ENCODE measurements at places on chromosomes 7 and 10.

DNA sequence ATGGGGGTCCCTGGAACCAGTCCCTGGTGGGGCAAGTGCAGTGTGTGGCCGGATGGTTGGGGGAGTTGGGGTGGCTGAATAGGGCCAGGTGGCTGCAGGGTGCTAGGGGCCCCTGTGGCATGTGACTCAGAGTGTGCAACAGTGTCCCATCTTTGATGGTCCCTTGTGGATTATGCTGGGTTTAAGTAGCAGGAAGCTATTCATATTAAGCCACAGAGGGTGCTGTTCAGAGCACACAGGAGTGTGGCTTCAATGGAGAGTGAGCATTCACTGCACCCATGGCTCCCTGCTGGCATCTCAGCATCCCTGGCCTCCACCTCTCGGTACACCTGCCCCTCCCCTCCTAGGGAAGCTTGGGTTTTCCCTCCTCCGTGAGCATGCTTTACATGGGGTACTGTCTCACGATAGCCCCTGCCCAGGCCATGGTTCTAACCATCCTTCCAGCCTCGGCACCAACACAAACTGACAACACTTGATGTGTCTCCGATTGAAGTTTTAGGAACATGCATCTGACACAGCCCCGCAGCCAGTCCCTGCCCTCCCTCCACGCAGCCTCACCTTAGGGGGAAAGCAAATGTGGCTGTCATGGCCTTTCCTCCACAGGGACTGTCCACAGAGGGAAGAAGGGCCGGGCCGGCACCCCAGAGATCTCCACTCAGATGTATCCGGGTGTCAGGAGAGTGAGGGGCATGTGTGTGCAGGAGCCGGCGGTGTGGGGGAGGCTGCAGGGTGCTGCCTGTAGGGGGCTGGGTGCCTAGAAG is 30.4 kb upstream of the PPIF start:
- DNase-seq, result peak; percentile 77

- DNase-seq, result no peak
Measured at GRCh38 chr7:129191272-129191671, 2.8 kb downstream of the SMO start.

DNA sequence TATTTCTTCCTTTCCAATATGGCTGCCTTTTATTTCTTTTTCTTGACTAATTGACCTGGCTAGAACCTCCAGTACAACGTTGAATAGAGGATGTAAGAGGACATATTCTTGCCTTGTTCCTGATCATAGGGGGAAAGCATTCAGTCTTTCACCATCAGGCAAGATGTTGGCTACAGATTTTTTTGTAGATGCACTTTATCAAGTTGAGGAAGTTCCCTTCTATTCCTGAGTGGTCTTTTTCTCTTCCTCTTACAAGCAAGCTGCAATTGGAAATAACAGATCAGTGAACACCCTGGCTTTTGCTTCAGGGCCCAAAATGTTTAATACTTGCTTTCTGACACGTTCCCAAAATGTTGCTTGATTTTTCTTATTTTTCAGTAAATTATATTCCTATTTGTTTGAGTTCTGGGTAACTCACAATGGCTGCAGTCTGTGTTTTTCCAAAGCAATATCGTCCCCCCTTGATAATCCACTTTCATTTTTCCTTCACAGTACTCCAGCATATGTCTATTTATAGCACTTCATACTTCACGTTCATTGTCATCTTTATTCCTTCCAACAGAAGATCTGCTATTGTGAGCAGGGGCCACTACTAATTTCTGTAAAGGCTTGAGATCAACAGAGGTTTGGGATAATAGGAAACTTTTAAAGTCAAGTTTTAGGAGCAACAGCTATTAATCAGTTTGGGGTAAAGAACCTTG is 11.7 kb downstream of the CPEB3 start:
- no peak for DNase-seq

DNA sequence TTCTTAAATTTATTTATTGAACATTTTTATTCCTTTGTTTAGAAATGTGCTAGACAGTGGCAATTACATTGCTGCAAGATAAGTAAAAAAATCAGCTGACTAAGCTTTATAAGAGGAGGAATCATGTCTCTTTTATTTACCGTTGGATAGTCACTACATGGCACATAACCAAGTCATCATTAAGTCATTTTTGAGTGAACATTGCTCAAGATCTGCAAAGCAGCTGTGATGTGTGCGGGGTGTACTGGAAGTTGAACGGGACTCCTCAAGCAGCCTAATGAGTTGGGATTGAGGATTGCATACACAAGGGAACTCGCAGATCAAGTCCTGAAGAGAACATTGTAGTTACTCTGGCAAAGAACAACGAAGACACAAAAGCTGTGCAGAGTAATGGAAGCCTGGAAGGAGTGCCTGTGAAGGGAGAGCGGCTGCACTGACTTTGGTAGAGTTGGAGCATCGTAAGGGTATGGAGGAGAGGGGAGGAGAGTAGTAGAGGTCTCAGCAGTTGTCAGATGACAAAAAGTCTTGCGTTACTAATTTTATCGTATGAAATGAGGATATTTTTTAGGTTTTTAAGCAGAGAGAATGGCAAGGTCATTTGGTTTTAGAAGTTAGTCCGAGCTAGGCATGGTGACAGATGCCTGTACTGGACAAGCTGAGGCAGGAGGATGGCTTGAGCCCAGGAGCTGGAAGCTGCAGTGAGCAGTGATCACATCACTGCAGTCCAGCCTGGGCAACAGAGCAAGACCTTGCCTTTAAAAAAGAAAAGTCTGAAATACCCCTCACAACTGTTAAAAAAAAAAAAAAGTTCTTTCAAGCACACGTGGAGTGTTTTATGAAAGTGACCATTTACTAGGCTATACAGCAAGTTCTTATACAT is 95.1 kb downstream of the BMPR1A start:
- DNase-seq, result no peak

DNA sequence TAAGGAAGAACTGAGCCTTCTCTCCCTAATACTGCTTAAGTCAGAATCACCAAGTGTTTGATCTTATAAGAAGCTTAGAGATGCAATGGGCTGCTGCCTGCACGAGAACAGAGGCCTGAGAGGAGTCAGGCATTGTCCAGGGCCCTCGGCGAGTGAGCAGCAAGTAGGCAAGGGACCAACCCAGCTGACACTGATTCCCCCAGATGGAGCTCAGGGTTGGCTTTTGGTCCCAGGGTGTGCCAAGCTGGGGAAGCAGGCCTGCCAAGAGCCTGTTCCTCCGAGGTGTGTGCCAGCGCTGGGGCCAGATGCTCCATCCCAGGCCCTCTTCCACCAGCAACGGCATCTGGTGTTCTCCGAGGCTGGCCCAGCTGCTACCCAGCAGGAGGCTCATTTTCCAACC is 222.0 kb upstream of the ZMIZ1 start:
- no peak for DNase-seq

DNA sequence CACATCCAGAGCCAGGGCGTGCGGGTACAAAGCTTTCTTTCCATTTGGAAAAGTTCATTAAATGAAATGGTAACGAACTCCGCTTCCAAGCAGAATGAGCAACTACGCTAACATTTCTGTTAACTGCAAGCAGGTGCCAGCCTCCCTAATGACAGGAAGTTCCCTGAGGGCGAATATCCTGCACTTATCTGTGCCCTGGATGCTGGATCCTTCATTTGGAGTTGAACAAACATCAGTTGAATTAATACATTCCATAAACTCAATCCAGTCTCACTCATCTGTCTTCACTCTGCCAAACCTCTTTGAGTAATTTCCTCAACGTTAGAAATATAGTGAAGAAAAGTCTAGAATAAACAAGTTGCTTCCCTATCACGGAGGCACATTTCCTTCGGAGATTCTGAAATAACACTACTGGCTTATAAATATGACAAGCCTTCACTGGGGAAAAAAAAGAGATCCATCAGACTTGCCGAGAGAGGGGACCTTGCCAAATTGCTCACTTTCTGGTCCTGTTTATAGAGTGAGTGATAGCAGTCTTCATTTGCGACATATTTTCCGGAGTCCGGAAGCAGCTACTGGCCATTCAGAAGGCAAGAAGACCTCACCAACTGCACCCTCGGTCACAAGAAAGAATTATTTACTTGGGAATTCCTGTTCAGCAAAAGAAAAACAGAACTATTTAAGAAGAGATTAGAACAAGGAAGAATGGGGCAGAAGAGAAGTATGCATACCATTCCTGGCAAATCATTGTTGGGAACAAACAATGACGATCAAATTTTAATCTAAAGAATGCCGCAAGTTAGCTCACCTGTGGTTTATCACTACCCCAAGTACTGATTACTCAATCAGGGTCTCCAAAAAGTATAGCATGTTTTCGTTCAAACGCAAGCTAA is 196.4 kb downstream of the FAM107B start:
- DNase-seq, result no peak

- no peak for DNase-seq
Measured at GRCh38 chr10:85623758-85624157, 742.8 kb downstream of the GRID1 start.

- peak; percentile 51 for DNase-seq
Measured at GRCh38 chr10:63720072-63720537, 198.9 kb downstream of the REEP3 start.

GRCh38 chr10:777913-778479 is 88.5 kb upstream of the DIP2C start:
- DNase-seq, result no peak

GRCh38 chr7:12290761-12291160 is 79.7 kb downstream of the TMEM106B start:
- no peak for DNase-seq

- no peak for DNase-seq
Measured at GRCh38 chr10:35916791-35917190, 274.7 kb upstream of the FZD8 start.

- DNase-seq, result peak; percentile 64
Measured at GRCh38 chr10:104328896-104329710, 9.2 kb downstream of the ITPRIP start.

DNA sequence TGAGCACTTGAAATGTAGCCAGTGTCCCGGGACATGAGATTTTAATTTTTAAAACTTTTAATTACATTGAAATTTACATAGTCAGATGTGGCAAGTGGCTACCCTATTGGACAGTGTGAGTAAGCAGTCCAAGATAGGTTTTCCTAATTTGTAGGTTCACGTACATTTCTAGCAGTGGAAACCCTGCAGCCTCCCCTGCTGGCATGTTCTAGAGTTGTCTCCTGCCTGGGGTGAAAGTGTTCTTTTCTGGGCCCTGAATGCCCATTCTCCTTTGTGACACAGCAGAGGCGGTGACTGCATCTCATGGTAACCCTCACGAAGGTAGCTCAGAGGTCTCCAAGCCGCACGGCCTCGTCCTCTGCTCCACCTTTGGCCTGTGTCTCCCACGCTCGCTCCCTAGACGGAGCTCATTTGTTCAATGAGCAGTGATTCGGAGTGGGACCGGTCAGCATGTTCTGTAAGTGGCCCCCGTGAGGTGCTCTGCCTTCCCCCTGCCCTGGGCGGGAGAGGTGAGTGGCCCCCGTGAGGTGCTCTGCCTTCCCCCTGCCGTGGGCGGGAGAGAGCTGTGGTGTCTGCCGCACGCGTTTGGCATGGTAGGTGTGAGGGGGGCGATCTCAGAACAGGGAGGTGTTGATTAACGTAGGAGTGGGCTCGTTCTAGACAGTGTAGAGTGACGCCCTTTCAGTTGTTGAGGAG is 18.0 kb downstream of the WDR37 start:
- DNase-seq, result no peak

DNA sequence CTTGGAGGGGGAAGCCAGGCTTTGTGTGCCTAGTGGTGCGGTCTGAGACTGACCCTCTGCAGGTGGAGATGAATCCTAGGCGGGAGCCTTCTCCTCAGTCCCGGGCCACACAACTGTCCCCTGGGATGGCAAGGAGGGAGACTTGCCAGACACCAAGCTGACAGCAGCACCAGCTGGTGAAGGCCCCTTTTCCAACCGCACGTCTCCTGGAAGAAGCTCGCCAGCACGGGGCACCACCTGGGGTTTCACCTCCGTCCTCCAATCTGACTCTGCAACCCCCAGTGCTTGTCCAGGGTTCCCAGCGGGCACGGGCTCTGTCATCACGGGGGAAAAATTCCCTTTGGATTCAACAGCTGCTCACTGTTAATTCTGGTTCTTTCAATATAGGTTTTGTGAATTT is 34.2 kb upstream of the TCERG1L start:
- no peak for DNase-seq

- DNase-seq, result no peak
Measured at GRCh38 chr10:33706746-33707145, 372.3 kb upstream of the NRP1 start.

- peak; percentile 51 for DNase-seq
Measured at GRCh38 chr7:24700521-24701260, 56.6 kb downstream of the GSDME start.

- no peak for DNase-seq
Measured at GRCh38 chr10:115503546-115503945, 410.4 kb downstream of the ATRNL1 start.

GRCh38 chr10:29259498-29259897 is 29.4 kb upstream of the LYZL1 start:
- DNase-seq, result no peak

DNA sequence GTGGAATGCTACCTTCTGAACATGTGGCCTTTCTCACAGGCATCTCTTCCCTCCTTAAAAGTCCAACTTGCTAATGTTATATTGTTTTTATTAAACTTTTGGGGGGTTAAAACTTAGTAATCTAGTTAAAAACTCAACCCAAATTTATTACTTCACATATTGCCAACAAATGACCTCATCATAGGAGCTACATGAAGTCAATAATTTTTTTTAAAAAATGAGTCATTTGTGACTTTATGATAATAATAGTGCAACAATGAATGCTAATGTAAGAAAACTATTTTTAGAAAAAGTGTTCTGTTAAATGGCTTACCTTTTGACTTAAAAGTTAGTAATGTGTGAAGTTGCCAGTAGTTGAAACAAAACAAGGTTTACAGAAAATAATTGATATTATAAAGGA is 325.9 kb upstream of the FZD1 start:
- DNase-seq, result no peak

- no peak for DNase-seq
Measured at GRCh38 chr10:93342921-93343320, 139.2 kb downstream of the MYOF start.

DNA sequence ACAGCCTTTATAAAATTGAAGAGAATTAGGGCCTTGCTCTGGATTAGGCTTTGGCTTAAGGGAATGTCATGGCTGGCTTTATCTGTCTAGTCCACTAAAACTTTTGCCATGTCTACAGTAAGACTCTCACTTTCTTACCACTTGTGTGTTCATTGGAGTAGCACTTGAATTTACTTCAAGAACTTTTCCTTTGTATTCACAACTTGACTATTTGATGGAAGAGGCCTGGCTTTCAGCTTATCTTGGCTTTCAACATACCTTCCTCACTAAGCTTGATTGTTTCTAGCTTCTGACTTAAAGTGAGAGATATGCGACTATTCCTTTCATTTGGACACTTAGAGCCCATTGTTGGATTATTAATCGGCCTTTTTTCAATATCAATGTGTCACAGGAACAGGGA is 96.1 kb downstream of the TPST1 start:
- DNase-seq, result no peak

DNA sequence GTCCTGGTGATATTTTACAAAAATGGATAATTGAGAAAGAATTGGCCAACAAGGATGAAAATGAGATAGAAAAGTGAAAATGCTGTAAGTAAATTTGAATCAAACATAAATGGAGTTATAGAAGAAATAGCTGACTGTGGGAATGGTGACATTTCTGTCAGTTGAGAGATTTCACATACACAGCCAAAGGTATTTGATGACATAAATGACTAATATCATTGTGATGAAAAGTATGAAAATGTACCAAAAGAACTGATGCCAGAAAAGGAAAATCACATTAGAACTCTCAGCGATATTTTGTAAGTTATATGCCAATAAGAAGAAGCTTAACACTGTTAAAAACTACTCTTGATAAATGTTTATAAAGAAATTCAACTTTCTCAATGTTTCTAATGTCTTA is 54.9 kb downstream of the TFPI2 start:
- DNase-seq, result no peak
